Muscle of back (tissue), 13 donors: ENCODE measurements at places on chromosomes 7 and 10. TPM values are rescaled to one million over a fixed set of nuclear protein-coding genes. Genes with fewer than 3 reads are reported as not detected.

GRCh38 chr10:12538491-12538995, 189.2 kb downstream of the CAMK1D start:
- no peak for DNase-seq

GRCh38 chr10:103227416-103227815, 18.3 kb upstream of the RPEL1 start:
- DNase-seq = no peak

DNA sequence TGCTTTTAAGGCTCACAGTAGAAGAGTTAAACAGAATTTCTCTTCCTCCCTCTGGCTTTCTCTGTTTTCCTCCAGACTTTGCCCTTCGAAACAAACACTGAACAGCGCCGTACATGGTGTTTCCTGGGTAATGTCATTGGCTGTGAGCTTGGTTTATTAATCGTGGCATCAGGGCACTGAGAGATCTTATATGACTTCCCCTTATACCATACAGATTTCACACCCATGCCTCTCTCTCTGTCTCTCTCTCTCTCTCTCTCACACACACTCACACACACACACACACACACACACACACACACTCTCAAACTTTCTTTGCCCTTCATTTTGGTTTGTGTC, 195.5 kb downstream of the CREB5 start:
- DNase-seq = no peak

GRCh38 chr10:14423111-14423744, 92.5 kb upstream of the FRMD4A start:
- DNase-seq = no peak

DNA sequence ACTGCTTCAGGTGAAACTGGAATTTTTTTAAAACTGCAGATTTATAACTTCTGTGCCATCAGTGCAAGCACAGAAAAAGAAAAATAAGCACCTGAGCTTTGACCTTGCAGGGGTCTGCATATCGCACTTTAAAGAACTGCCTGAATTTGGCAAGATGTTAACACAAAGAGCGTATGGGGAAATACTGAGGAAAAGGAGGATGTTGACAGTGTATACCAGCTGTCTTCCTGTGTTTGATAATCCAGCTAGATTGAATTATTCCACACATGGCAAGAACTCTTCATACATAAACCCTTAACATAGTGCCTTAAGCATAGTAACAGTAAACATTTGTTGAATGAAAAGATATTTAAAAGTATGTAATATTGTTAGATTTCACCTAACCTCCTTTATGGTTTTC, 30.0 kb downstream of the SMC3 start:
- DNase-seq = no peak

DNA sequence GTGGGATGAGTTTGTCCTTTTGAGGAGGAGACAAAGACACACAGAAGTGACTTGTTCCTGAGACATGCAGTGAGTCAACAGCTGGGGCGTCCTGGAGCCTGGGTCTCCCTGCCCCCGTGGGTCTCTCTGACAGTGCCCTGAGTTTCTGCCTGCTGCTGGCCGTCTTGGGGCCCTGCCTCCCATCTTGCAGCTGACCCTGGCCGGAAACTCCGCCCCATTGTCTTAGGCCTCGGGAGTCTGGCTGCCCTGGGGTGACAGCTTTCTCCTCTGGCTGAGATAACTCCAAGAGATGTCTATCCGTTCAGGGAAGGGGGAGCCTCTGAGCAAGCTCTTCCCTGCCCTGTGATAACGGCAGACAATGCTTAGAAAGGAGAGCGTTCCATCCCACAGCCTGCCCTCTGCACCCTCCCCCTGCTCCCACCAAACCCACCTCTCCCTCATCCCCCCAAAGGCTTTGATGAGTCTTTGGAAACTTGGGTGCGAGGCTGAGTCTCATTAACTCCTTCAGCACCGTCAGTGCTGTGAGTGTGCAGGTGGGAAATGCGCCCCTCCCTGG, 69.5 kb upstream of the PODXL start:
- DNase-seq = peak; percentile 37

DNA sequence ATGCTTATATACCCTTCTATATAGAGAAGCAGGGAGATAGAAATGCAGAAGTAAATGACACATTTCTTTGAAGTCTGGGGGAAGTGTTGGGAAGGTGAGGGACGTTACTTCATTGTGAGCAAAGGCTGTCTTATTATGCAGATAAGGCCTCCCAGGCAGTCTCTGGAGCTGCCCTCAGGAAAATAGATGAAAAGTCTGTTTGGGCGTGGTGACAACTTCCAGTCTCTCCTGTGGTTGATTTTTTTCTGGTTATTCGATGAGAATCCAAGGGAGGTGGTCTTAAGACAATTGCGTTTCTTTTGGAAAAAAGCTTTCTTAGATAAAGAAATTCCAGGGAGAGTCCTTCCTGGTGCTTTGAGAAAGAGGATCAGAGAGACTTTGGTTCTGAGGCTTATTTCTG, 84.0 kb downstream of the NEUROD6 start:
- no peak for DNase-seq

DNA sequence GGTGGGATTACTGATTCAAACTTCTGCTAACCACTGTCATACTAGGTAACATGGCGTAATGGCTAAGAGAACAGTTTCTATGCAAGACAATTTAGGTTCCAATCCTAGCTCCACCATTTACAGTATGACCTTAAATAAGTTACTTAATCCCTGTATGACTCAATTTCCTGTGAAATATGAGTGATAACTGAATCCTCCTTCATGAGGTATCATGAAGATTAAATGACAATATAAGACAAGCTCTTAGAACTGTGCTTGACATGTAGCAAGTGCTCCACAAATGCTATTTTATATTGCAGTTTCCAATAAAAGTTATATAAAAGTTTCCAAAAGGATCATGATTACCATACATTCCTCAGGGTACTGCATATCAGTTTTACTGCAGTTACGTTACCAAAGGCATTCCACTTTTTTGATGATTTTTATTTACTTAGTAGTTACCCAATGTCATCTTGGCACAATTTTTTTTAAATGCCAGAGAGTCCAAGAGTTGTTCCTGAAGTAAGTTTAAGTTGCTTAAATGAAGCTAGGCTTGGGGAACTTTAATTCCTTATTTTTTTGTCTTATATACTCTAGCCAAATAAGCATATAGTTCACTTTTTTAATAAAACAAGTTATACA, 7.1 kb downstream of the DOCK4 start:
- DNase-seq = no peak

DNA sequence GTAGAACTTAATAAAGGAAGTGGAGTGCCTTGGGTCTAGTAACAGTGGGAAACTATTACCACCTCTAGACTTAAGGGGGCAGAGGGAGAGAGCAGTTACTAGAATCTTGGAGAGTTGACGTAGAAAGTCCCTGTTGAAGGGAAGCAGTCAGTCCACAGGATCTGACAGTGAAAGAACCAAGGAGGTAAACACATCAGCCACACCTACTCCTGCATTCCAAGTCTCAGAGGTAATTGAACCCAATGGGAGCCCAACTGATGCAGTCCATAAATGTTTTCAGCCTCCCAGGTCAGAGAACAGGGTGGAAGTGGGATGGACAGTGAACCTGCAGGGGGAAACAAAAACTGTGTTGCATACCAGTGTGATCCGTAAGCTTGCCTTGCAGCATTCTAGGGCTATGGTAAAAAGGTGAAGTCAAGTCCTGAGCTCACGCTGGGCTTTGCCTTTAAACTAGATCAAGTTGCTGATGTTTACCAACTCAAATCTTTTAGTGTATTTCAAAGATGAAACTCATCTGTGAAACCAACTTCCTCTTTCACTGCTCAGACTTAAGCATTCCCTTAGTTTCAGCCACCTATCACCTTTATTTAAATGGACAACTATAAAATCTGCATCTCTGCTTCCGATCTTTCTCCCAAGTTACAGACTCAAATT, 57.2 kb downstream of the SLC16A12 start:
- no peak for DNase-seq

DNA sequence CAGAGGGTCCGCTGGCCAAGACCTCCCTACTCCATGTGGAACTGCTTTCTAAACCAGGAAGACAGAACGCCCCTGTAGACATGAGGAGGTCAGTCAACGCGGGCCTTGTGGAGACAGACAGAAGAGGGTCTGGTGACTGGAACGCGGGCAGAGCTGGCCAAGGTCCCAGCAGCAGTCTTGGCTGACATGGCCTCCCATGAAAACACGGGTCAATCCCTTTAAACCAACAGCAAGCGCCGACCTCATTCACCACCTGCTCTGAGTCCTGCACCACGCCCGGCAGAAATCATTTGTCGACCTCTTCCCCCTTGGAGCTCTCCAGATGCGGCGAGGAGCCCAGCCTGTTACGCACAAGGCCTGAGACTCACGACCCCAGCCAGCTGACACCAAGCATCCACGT, 78.5 kb downstream of the ZRANB1 start:
- no peak for DNase-seq

DNA sequence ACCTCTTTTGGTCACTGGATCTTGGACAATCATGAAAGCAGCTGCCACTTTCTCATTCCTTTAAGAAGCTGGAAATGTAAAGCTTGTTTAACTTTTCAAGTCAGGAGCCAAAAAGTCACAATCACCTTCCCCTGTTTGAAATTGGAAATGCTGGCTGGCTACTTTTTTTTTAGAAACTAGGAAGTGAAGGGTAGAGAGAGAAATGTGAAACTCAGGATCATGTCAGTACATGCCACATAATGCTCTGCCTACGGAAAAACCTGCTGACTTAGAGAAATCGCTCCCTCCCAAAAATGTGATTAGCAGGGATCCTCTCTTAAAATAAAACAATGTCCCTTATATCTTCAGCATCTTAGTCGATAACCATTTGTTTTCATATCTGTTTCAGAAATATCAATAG, 188.4 kb upstream of the C7orf33 start:
- DNase-seq = no peak

The ZFYVE27 gene
- polyA plus RNA-seq = 15.8 TPM

The NOLC1 gene
- 70.0 TPM for polyA plus RNA-seq

The KCNH2 gene
- 15.5 TPM for polyA plus RNA-seq

The TMEM213 gene
- polyA plus RNA-seq = 0.08 TPM

The EPO gene
- polyA plus RNA-seq = 0.10 TPM

The SHTN1 gene
- polyA plus RNA-seq = 10.7 TPM

The GRM8 gene
- not detected for polyA plus RNA-seq
